Motor neuron (in vitro differentiated cells): ENCODE measurements at places on chromosomes 11 and 22.

- ATAC-seq, result no peak
Measured at GRCh38 chr11:23399995-23400394, 539.7 kb upstream of the CCDC179 start.

- peak; percentile 50 for ATAC-seq
Measured at GRCh38 chr11:1574238-1574932, 2.3 kb upstream of the DUSP8 start.

DNA sequence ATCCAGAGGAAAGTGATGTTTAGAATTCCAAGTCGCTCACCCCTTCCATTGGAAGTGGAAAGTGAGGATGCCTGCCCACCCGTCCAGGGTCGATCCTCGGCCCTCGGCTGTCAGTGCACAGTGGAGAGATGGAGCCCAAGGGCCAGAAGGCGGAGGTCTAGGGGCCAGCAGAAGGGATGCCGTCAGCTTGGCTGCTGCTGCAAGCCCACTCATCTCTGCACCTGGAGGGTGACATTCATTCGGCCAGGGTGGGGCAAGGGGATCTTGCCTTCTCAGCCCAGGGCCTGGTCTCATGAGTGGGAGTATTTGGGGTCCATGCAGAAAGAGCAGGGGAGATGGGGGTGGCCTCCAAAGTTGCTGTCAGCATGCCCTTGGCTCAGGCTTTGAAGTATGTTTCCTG is 30.7 kb downstream of the LINC01488 start:
- ATAC-seq, result no peak

DNA sequence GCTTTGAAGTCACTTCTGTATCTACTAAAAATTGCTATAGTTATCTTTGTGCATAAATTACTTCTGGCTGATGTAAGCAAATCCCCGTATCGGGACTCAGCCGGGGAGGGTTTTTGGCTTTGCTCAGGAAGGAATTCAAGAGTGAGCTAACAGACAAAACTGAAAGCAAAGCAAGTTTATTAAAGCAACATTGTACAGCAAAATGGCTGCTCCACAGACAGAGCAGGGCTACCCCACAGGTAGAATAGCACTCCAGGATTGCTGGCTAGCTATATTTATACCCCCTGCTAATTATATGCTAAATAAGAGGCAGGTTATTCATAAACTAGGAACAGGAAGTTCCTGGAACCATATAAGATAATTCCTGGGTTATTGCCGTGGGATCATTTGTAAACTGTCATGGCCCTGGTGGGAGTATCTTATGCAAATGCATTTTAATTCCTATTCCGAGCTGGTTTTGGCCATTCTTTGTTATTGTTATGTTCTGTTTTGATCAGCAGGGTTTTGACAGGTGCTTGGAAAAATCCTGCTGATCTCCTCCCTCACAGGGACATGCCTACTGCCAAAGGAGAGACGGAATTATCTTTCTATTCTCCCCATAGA is 15.2 kb downstream of the MIF start:
- ATAC-seq, result peak; percentile 1

GRCh38 chr11:55503449-55503848 is 50.8 kb upstream of the OR4C15 start:
- no peak for ATAC-seq

- no peak for ATAC-seq
Measured at GRCh38 chr11:119298726-119299125, 18.2 kb downstream of the MCAM start.

GRCh38 chr11:46162700-46163099 is 41.4 kb upstream of the PHF21A start:
- ATAC-seq, result no peak

DNA sequence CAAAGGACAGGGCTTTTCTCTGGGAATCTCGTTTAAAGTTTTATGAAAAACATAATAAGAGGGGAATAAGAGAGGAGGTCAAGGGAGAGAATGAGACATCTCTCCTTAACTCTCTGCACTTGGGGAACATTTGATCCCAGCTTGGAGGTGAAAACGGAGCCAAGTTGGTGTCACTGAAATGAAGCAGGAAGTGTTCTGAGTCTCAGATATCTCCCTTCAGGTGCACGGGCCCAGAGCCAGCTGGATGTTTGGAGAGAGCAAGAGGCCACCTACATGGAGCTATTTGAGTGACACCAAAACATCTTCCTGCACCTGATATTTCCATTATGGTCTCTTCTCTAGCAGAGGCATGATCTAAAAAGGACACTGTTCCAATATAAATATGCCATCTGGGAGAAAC is 85.7 kb downstream of the BLID start:
- no peak for ATAC-seq

- no peak for ATAC-seq
Measured at GRCh38 chr11:92758241-92758780, 211.1 kb upstream of the MTNR1B start.

GRCh38 chr11:7931168-7931567 is at the start of gene OR10A6:
TSS of gene OR10A6 (minus strand) at chr11:7931268. CDS start at chr11:7928662, 2,606 bp downstream.
- ATAC-seq, result no peak

GRCh38 chr22:38259370-38259769 is 13.4 kb downstream of the TMEM184B start:
- no peak for ATAC-seq
